Suprapubic skin (tissue), 4 donors: ENCODE measurements at places on chromosomes 6 and 20. TPM values are rescaled to one million over a fixed set of nuclear protein-coding genes. Genes with fewer than 3 reads are reported as not detected.
A peak's percentile ranks its signal among the peaks of the same experiment; 100 is the strongest.

Gene PLN
- 11.2 TPM for total RNA-seq

GRCh38 chr6:141265756-141266623 lies 866.7 kb upstream of the GJE1 start:
- no peak for DNase-seq
- no peak overlapping the region for H3K27ac ChIP-seq
- no peaks in the 10 kb centered on the region for H3K4me1 ChIP-seq
- no peaks in the 10 kb centered on the region for H3K36me3 ChIP-seq

Gene EPHA7
- total RNA-seq = 0.68 TPM

DNA sequence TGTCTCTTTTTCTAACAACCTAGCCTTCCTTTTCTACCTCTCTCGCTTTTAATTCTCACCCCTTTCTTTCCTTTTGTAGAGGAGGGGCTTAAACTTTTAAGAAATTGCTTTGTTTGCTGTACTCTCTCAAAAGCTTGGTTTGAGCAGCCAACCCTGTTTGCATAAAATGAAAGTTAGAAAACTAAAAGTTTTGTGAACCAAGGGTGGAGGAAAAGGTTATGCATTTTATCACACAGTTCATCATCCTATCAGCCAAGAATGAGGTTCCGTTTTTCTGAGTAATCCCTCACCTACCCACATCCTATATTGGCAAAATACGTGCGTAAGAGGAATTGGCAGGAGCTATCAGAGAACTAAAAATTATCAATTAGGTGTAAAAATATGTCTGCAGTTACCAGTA lies 42.8 kb upstream of the LOC128125822 start:
- H3K27ac ChIP-seq = no peak overlapping the region
- H3K4me1 ChIP-seq = peaks cover 12% of the 10 kb centered on the region
- no peak overlapping the region for H3K4me3 ChIP-seq
- no peaks in the 10 kb centered on the region for H3K27me3 ChIP-seq
- DNase-seq = no peak

DNA sequence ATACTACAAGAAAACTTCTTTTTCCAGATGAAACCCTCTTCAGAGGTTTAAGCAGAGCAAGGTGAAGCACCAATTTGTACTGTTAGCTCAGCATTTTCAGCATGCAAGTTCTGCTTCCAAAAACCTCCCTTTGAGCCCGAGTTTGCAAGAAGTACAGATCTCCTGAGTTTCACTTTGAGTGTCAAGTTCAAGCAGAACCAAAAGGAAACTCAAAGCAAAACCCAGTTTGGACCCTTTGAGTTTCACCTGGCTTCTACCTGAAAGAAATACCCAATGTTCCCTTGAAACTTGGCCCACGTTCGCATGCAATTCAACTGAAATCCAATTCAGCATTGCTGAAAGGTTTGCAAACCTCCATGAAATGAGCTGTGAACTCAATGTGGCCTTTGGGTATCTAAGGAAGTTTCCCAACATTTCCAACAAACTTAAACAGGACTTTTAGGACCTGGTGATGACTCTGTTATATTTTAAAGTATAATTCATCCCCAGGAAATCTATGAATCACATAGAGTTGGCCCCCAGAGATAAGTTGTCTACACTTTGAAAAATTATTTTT lies 62.9 kb upstream of the HBS1L start:
- no peaks in the 10 kb centered on the region for H3K36me3 ChIP-seq
- no peak for DNase-seq
- no peak overlapping the region for H3K4me3 ChIP-seq
- H3K27ac ChIP-seq = no peak overlapping the region
- no peaks in the 10 kb centered on the region for H3K4me1 ChIP-seq

DNA sequence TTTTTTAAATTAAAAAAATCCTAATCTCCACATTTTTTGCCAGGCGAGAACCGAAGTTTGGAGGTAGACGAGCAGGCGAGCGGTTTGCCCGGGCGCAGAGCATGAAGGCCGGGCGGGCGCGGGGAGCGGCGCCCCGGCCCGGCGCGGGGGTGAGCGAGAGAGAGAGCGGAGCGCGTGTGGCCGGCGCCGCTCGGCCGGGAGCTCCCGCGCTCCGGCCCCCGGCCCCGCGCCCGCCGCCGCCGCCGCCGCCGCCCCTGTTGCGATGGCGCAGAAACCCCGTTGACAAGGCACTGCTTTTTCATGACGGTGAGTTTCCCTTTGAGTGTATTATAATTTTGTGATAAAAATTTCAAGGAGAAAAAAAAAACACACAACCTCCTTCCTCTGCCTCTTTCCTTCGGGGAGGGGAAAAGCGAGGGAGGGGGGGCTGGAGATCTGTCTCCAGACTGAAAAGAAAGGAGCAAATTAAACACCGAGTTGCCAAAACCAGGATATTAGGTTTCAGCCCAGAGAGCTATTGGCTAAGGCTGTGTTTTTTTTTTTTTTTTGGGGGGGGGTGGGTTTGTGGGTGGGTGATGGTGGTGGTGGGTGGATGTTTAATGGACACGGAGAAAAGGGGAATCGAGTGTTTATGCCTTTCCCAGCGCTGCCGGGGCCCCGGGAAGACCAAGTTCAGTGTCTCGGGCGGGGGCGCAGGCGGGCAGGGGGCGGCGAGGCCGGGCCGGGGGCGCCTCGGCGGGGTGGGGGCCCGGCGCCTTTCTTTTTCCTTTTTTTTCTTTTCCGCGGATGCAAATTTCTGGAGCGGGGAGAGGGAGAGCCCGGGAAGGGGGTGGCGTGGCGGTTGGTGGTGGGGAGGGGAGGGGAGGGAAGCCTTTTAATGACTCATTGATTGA lies at the start of gene BICRAL:
Gene BICRAL, plus strand, starts transcription at position 257 of the 893 bp plus-strand sequence. CDS start 39,971 bp downstream, outside the sequence.
- H3K27me3 ChIP-seq = no peaks in the 10 kb centered on the region
- no peaks in the 10 kb centered on the region for H3K36me3 ChIP-seq
- peak within 1 kb of the TSS; percentile 100 for H3K27ac ChIP-seq
- peak within 1 kb of the TSS; percentile 97 for H3K4me3 ChIP-seq

Gene SEC63
- total RNA-seq = 54.1 TPM

GRCh38 chr6:14274546-14275492 lies 157.2 kb downstream of the CD83 start:
- H3K4me3 ChIP-seq = no peak overlapping the region
- peak; percentile 65 for DNase-seq
- H3K36me3 ChIP-seq = no peaks in the 10 kb centered on the region
- H3K27ac ChIP-seq = peak overlapping the region; percentile 62
- H3K27me3 ChIP-seq = no peaks in the 10 kb centered on the region
